ENCODE measurements at places on chromosomes 3 and 15.

DNA sequence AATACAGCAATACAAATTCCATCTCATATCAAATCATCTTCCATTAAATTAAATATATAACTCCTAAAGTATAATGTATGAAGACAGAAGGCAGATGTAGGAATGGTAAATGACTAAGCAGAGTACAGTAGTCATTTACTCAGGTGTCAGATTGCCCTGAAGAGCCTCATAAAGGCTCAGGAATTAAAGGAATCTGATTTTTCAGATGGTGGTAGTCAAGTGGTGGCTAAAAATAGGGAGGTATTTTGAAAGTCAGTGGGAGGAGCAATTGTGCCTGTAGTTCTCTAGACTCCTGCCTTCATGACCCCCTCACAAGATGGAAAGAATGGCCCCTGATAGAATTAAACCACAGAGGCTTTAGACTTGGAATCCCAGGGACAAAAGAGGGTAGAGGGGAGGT lies 142.7 kb upstream of the SYNPR start:
- DNase-seq, result no peak

DNA sequence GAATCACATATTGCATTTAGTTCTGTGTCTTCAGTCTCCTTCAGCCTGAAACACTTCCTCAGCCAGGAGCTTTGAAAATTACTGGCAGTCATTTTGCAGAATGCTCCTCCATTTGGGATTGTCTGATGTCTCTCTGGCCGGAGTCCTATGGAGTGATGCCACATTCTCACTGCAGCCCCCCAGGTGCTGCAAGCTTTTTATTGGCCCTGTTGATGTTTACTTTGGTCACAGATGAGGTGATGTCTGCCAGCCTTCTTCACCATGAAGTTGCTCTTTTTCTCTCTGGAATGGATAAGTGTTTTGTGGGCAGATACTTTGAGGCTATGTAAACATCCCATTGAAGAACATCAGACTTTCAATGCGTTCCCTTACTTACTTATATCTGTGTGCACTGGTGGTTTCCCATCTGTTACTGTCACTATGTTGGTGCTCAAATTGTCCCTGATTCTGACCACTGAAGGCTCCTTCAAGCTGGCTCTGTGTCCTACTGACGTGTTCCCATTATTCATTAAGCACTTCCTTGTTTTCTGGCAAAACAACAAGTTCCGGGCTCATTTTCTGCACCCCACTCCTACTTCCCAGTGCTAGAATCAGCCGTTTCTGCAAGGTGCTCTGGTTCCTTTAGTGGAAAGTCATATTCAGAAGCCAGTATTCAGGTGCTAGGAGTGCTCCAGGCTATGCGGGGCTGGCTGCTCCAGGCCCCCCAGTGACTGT lies 1.4 kb upstream of the CLEC3B start:
- no peak for DNase-seq

- no peak for DNase-seq
Measured at GRCh38 chr15:98767692-98768091, 119.4 kb downstream of the IGF1R start.

- peak; percentile 31 for DNase-seq
Measured at GRCh38 chr15:75107908-75108838, 84.8 kb downstream of the PPCDC start.

DNA sequence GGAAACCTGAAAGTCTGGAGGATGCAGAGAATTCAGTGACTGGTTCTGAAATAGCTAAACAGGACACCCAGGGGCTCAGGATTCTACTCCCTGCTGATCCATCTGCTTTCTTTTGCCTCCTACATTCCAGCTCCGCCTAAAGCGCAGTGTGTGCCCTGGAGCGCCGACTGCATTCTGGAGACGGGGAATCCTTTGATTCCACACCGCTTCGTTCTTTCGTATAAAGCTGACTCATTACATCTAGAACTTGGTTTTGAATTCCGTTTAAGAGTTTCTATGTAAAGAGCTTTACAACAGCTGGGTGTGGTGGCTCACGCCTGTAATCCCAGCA lies 61.8 kb downstream of the SENP2 start:
- DNase-seq, result no peak

DNA sequence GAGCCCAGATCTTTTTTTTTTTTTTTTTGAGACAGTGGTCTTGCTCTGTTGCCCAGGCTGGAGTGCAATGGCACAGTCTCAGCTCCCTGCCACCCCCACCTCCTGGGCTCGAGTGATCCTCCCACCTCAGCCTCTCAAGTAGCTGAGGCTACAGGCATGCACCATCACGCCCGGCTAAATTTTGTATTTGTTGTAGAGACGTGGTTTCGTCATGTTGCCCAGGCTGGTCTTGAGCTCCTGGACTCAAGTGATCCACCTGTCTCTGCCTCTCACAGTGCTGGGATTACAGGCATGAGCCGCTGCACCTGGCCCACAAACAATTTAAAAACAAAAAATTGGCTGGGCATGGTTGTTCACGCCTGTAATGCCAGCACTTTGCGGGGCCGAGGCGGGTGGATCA lies 22.6 kb upstream of the SLC6A6 start:
- no peak for DNase-seq

- no peak for DNase-seq
Measured at GRCh38 chr3:30124435-30125370, 481.7 kb upstream of the TGFBR2 start.

GRCh38 chr3:15367059-15367458 lies 34.7 kb upstream of the SH3BP5 start:
- no peak for DNase-seq

GRCh38 chr3:153706706-153707105 lies 414.5 kb upstream of the ARHGEF26 start:
- no peak for DNase-seq

- DNase-seq, result no peak
Measured at GRCh38 chr3:46564190-46565021, 1.7 kb downstream of the LRRC2 start.

DNA sequence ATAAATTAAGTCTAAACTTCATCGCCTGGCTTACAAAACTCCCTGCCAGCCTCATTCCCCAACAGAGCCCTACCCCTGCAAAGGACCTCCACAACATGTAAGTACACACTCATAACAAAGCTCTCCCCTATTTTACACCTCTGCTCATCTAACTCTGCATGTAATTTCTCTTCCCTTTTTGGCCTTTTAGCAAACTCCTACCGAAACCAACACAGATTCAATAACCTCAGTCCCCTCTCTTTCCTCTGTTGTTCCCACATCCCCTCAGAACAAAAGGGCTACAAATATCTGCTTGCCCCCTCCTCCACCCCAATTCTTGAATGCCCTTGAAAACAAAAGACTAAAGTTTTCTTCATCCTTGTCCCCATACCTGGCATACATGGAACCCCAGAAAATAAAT lies 662 bp downstream of the UBL7 start:
- DNase-seq, result no peak

GRCh38 chr3:107884719-107885460 lies 205.9 kb downstream of the CD47 start:
- no peak for DNase-seq

- no peak for DNase-seq
Measured at GRCh38 chr3:181383760-181384159, 328.0 kb upstream of the SOX2 start.

GRCh38 chr3:144931590-144931989 lies 960.0 kb downstream of the DIPK2A start:
- no peak for DNase-seq

GRCh38 chr15:49441816-49442215 lies 18.8 kb downstream of the FGF7 start:
- DNase-seq, result no peak

- DNase-seq, result no peak
Measured at GRCh38 chr3:71563827-71564226, 19.7 kb downstream of the FOXP1 start.

- no peak for DNase-seq
Measured at GRCh38 chr15:96703091-96703490, 372.6 kb downstream of the NR2F2 start.

DNA sequence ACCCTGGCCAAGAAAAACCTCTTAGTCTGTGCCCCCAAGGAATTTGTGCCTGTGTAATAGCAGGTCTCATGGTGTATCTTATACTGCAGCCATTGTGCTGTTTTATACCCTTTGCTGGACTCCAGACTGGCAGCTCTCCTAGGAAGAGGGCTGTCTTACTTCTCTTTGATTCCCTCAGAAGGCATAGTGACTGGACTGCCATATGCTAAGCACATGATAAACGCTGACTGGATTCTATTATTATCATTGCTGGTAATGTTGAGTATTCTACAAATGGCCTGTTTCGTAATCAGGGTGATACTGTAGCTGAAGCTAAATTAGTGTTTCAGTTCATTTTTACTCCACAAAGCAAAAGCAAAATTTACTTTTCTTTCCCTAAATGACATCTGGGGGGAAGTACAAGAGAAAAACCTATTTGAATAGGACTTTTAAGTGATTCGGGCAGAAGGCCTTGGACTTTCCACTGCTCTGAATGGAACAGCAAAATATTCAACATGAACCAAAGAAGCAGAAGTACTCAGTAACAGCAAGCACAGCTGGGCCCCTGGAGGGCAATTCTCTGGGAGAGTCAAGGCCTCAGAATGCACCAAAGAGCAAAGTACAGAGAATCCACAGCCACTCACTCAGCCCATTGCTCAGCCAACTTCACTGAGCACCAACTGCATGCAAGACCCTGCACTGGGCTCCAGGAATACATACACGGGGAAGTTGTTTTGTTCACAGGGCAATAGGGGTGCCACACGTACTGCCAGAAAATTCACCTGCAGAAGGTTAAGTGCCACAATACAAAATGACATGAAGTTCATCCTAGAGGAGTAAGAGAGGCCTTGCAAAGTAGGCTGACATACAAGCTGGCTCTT lies 7.9 kb upstream of the BCL2A1 start:
- no peak for DNase-seq

- DNase-seq, result no peak
Measured at GRCh38 chr3:127759826-127760225, 62.5 kb downstream of the MGLL start.

GRCh38 chr3:155018621-155019330 lies 61.3 kb upstream of the MME start:
- DNase-seq, result no peak

DNA sequence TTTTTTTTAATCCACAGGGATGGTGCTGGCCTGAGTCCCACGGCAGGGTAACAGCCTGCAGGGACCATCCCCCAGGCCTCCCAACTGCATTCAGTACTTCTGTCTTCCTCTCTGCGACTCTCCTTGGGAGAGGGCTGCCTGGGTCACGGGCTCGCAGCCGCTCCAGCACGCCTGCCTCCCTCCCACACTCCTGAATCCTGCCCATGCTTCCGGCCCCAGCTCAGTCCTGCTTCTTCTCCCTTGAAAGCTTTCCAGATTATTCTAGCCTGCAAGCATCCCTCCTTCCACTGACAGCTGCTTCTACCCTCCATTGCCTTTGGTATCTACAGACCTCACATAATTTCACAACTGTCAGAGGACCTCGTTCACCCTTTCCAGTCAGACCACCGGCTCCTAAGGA lies 32.4 kb downstream of the MEGF11 start:
- DNase-seq, result no peak

GRCh38 chr3:121651684-121652083 lies 9.0 kb downstream of the HCLS1 start:
- DNase-seq, result no peak

- no peak for DNase-seq
Measured at GRCh38 chr3:46936733-46937250, 39.8 kb downstream of the CCDC12 start.

- DNase-seq, result no peak
Measured at GRCh38 chr3:52743721-52744120, 27.0 kb downstream of the NEK4 start.
